Suprapubic skin (tissue), 4 donors: ENCODE measurements at places on chromosomes 12 and 14. TPM values are rescaled to one million over a fixed set of nuclear protein-coding genes. Genes with fewer than 3 reads are reported as not detected.

DNA sequence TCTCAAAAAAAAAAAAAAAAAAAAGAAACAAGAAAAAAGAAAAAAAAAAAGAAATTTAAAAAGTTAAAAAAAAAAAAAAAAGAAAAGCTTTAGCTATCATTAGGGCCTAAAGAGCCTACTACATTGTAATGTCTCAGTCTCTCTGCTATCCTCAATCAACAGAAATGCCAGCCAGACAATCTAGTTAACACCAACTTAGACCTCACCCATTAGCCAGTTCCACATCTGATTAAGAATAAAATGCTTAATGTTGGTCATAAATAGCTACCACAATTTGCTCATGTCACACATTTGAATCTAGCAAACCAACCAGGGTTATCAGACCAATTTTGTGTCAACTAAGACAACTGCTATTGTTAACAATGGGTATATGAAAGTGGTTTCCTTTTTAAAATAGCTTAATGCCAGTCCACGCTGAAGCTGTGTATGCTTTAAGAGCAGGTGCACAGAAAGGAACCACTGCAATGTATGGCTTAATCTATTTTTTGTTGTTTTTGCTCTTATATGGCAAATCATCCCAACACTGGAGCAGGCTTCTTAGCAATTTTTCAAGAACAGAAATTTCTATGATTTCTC is 45.5 kb upstream of the SELPLG start:
- no peak overlapping the region for H3K27ac ChIP-seq
- H3K4me1 ChIP-seq = peaks cover 9% of the 10 kb centered on the region
- DNase-seq = no peak
- peaks cover 13% of the 10 kb centered on the region for H3K36me3 ChIP-seq

DNA sequence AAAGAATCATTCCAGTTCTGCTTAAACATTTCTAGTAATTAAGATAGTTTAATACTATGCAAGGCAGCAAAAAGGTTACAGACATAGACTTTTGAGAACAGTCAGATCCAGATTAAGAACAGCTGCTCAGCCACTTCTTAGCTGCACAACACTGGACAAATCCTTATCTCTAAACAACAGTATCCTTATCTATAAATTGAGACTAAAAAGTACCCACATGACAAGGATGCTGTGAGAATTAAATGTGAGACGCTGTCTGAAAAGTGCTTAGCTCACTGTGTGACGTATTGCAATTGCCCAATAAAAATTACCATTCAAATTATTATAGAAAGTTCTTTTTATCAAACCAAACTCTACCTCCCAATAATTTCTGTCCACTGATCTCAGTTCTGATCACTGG is 35.5 kb downstream of the BORCS5 start:
- H3K4me1 ChIP-seq = peaks cover 5% of the 10 kb centered on the region
- no peaks in the 10 kb centered on the region for H3K36me3 ChIP-seq
- no peaks in the 10 kb centered on the region for H3K27me3 ChIP-seq
- no peak overlapping the region for H3K4me3 ChIP-seq
- no peak overlapping the region for H3K27ac ChIP-seq

DNA sequence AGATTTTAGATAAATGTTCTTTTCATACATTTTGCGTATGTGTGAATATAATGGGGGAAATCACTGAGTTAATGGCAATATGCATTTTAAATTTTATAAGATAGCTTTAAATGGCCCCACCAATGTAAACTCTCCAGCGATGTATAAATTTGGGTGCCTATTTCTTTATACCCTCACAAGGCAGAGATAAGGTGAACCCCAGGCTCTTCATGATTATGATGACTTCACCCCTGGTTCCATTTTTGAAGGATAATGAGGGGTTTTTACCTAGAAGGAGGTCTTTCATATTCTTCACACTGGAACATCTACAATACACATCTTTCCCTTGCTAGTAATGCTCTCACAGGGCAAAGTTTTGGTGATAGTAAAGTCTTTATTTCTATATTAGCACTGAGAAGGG is 35.2 kb downstream of the KLRG1 start:
- no peaks in the 10 kb centered on the region for H3K27me3 ChIP-seq
- H3K4me1 ChIP-seq = no peaks in the 10 kb centered on the region
- no peaks in the 10 kb centered on the region for H3K36me3 ChIP-seq
- no peak overlapping the region for H3K4me3 ChIP-seq
- DNase-seq = no peak

- H3K27ac ChIP-seq = peak within 1 kb of the TSS; percentile 89
- DNase-seq = peak; percentile 73
- no peaks in the 10 kb centered on the region for H3K27me3 ChIP-seq
- peaks cover 94% of the 10 kb centered on the region for H3K4me1 ChIP-seq
Measured at GRCh38 chr14:24398653-24399446, at the start of gene NYNRIN. TSS of gene NYNRIN (plus strand) at chr14:24399003. CDS start at chr14:24399247, 244 bp downstream.

DNA sequence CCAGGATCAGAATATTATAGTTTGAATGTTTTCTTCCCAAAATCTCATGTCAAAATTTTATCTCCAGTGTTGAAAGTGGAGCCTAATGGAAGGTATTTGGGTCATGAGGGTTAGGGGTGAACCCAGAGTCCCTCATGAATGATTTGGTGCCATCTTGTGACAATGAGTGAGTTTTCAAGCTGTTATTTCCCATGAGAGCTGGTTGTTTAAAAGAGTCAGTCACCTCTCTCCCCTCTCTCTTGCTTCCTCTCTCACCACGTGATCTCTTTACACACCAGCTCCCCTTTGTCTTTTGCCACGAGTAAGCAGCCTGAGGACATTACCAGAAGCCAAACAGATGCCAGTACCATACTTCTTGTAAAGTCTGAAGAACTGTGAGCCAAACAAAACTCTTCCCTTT is 561.6 kb downstream of the RERGL start:
- no peaks in the 10 kb centered on the region for H3K4me1 ChIP-seq
- no peaks in the 10 kb centered on the region for H3K27me3 ChIP-seq
- no peak overlapping the region for H3K4me3 ChIP-seq
- no peaks in the 10 kb centered on the region for H3K36me3 ChIP-seq

DNA sequence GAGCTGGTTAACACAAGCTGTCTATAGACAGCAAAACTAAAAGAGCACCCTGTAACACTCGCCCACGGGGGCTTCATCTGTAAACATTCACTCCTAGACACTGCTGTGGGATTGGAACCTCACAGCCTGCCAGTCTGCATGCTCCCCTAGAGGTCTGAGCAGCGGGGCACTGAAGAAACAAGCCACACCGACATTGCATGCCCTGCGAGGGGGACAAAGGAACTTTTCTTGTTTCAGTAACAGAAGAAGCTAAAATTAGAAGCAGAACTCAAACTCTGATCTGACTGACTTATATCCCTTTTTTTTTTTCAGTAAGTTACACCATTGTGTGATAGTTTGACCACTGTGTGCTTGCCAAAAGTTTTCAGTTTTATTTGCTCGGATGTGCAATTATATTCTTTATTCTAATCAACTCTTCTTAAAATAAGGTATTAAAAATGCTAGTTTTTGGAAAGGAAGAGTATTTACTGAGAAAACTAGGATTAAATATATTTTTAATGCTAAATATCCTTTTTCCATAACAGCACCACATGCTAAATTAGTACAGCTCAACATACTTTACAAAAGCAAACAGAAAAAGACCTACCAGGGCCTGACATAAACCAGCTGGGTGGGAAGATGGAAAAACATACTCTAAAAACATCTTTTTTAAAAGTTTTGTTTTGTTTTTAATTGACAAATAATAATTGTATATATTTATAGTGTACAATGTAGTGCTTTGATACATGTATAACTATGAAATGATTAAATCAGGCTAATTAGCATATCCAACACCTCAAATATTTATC is 100.2 kb downstream of the EPS8 start:
- H3K36me3 ChIP-seq = no peaks in the 10 kb centered on the region
- DNase-seq = no peak
- H3K27ac ChIP-seq = peak overlapping the region; percentile 73

DNA sequence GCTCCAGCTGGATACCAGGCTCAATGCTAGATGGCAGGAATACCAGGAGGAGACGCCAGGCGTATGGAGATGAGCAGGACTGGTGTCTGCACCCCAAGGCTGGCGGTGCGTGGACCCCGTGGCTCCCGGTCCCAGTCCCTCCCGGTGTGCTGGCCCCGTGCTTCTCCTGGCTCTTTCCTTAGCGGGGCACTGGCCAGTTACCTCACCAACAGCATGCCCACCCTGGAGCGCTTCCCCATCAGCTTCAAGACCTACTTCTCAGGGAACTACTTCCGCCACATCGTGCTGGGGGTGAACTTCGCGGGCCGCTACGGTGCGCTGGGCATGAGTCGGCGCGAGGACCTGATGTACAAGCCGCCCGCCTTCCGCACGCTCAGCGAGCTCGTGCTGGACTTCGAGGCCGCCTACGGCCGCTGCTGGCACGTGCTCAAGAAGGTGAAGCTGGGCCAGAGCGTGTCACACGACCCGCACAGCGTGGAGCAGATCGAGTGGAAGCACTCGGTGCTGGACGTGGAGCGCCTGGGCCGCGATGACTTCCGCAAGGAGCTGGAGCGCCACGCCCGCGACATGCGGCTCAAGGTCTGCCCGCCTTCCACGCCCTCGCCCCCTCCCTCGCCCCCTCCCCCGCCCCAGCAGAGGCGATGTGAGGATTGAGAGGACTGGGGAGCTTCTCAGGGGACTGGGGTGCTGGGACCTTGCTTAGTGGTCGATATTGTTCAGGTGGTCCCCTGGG is 14.6 kb downstream of the VASH1 start:
- H3K4me1 ChIP-seq = peaks cover 30% of the 10 kb centered on the region
- peaks cover 5% of the 10 kb centered on the region for H3K36me3 ChIP-seq
- no peaks in the 10 kb centered on the region for H3K27me3 ChIP-seq
- DNase-seq = no peak
- H3K27ac ChIP-seq = no peak overlapping the region
- H3K4me3 ChIP-seq = no peak overlapping the region

DNA sequence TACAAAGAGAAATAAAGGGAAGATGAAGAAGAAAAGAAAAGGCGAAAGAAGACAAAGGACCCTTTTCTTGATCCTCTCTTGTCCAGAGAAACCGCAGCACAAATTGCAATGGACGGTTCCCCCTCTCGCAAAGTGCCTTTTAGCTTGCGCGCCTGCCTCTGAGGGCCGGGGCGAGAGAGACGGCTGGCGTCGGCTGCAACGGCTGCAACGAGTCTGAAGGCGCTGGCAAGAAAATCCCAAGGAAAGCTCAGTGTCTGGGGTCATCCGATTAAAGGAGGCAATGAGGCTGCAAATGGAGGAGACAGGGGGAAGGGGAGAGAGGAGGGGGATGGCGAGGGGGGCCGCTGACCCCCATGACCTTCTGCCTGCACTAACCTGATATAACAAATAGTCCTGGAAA is 671.5 kb downstream of the MED13L start:
- H3K36me3 ChIP-seq = no peaks in the 10 kb centered on the region
- no peak overlapping the region for H3K27ac ChIP-seq
- no peak for DNase-seq
- no peaks in the 10 kb centered on the region for H3K4me1 ChIP-seq
- peaks cover 36% of the 10 kb centered on the region for H3K27me3 ChIP-seq

- H3K4me3 ChIP-seq = peak overlapping the region; percentile 98
- no peaks in the 10 kb centered on the region for H3K36me3 ChIP-seq
- peaks cover 30% of the 10 kb centered on the region for H3K4me1 ChIP-seq
- H3K27me3 ChIP-seq = no peaks in the 10 kb centered on the region
- DNase-seq = no peak
Measured at GRCh38 chr12:45214749-45215418, 1.0 kb upstream of the ANO6 start.

- no peaks in the 10 kb centered on the region for H3K36me3 ChIP-seq
- no peaks in the 10 kb centered on the region for H3K4me1 ChIP-seq
- H3K4me3 ChIP-seq = no peak overlapping the region
- no peaks in the 10 kb centered on the region for H3K27me3 ChIP-seq
- H3K27ac ChIP-seq = no peak overlapping the region
Measured at GRCh38 chr14:66072190-66073084, 413.7 kb upstream of the CCDC196 start.

- H3K27ac ChIP-seq = no peak overlapping the region
- H3K4me3 ChIP-seq = no peak overlapping the region
- H3K27me3 ChIP-seq = peaks cover 14% of the 10 kb centered on the region
- H3K36me3 ChIP-seq = no peaks in the 10 kb centered on the region
- DNase-seq = peak; percentile 67
Measured at GRCh38 chr12:30930641-30931040, 4.1 kb downstream of the TSPAN11 start.

- H3K4me1 ChIP-seq = no peaks in the 10 kb centered on the region
- no peak overlapping the region for H3K27ac ChIP-seq
- H3K36me3 ChIP-seq = no peaks in the 10 kb centered on the region
Measured at GRCh38 chr12:13368431-13368830, 171.9 kb downstream of the EMP1 start.

DNA sequence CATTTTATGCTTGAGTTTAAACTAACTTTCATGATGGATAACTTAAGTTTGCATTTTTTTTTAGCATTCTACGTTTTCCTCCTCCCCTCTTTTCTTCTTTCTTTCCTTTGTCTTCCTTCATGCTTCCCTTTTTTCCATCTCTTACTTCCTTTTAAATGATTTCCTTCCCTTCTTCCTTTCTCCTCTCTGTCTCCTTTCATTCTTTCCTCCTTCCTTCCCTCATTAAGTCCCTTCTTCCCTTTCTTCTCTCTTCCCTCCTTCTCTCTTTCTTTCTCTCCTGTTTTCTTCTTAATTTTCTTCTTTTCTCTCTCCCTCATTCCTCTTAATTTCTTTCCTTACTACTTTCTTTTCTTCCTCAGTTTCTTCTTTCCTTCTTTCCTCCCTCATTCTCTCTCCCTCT is 376.0 kb downstream of the LRIG3 start:
- no peak overlapping the region for H3K27ac ChIP-seq
- no peaks in the 10 kb centered on the region for H3K36me3 ChIP-seq
- H3K4me1 ChIP-seq = no peaks in the 10 kb centered on the region

GRCh38 chr14:83312511-83312910 is 1778.9 kb upstream of the SEL1L start:
- no peak overlapping the region for H3K4me3 ChIP-seq
- no peak for DNase-seq
- no peak overlapping the region for H3K27ac ChIP-seq
- no peaks in the 10 kb centered on the region for H3K36me3 ChIP-seq
- H3K4me1 ChIP-seq = no peaks in the 10 kb centered on the region

DNA sequence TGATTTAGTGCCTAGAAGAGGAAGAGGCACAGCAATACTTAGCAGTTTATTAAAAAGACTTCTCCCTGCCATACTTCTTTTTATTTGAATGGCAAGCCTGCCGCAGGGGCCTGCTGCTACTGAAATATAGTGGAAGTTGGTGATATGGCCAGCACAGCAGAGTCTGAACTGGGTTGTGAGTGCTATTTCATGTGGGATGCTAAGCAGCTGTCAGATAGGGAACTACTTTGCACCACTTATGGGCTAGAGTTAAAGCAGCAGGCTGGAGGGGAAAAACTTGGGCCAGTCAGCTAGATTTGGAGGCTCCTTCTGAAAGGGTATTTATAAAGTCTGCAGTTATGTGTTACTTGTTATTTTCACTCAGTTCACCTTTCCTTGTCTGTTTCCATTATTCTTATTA is 299.0 kb upstream of the E2F7 start:
- no peaks in the 10 kb centered on the region for H3K4me1 ChIP-seq
- H3K27me3 ChIP-seq = no peaks in the 10 kb centered on the region
- H3K4me3 ChIP-seq = no peak overlapping the region
- H3K36me3 ChIP-seq = no peaks in the 10 kb centered on the region

- no peak overlapping the region for H3K4me3 ChIP-seq
- H3K27me3 ChIP-seq = no peaks in the 10 kb centered on the region
- H3K27ac ChIP-seq = no peak overlapping the region
- no peaks in the 10 kb centered on the region for H3K4me1 ChIP-seq
Measured at GRCh38 chr12:67152451-67152850, 116.7 kb upstream of the CAND1 start.

Gene ZBTB42
- total RNA-seq = 6.9 TPM

Gene PIWIL1
- total RNA-seq = not detected

Gene LMNTD1
- not detected for total RNA-seq

Gene KCNA1
- not detected for total RNA-seq

Gene NR1H4
- total RNA-seq = not detected

Gene ELK3
- 10.4 TPM for total RNA-seq
